Activated T-helper 1 cell treated with anti-CD3 and anti-CD28 coated beads, Interleukin-2, amount 50 U/mL, for 16 hours (primary cell): ENCODE measurements at places on chromosomes 5 and 9.

DNA sequence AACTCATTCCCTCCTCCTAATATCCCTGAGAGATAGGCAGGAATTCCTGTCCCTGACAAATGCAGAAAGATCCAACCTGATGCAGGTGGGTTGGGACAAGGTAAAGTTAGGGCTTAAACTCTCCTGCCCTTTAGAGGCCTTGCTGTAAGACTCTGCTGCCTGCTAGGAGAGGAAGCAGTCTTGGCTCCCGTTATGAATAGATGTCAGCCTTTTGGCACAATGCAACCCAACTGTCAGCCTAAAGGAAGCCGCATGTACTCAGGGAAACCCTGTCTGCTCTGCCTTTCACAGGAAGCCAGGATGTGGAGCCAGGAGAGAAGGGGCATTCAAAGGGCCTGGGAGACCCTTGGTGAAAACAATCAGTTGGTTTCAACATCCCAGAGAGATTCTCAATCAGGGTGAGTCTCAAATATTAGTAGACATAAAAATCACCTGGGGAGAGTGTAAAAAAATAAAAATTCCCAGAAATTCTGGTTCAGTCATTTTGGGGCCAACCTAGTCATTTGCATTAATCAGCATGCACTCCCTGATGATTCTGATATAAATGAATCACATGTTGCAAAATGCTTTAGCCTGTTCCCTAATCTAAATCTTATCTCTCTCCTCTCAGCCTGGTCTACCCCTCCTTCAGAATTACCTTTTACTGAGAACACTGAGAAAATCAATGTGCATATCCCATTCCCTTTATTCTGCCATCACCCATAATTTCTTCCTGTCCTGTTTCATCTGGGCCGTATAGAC, 136.2 kb upstream of the TRIM32 start:
- DNase-seq = no peak

- DNase-seq = no peak
Observed at GRCh38 chr5:134436523-134437339, 25.1 kb upstream of the CDKN2AIPNL start.

GRCh38 chr5:175037820-175038219, 313.4 kb downstream of the MSX2 start:
- DNase-seq = no peak

DNA sequence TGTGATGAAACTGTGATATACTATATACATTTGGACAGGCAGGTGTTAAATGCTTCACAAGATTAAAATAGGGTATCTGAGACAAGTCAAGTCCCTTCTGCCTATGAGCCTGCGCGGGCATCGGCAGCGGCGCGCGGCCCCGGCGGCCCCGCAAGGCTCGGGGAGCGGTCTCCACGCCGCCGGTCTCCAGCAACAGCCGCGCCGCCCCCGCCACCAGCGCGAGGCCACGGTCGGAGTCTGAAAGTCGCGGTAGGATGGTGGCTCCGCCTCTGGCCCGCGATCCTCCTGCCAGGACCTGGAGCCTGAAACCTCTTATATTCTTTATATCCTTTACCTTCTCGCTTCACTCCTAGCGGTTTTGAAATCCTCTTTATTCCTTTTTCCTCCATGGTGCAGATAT, 99.4 kb downstream of the INSL6 start:
- no peak for DNase-seq

- no peak for DNase-seq
Observed at GRCh38 chr9:2623288-2624050, 1.9 kb downstream of the VLDLR start.

DNA sequence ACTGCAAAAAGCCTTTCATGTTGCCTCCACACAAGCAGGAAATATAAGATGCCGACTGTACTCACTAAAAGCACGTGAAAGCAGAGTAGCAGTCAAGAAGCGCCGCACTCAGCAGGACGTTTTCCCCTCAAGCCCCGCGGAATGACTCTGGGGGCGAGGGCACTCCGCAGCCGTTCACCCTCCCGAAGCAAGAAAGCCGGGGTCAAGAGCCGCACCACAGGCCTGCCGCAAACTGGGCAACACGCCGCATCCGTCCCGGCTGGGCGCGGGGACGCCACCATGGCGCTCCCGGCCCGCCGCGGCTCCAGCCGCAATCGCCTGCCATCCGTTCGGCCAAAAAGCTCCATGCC, 364 bp downstream of the RPS6 start:
- peak; percentile 20 for DNase-seq
